ENCODE measurements at places on chromosomes 5 and 9.

- DNase-seq = no peak
Measured at GRCh38 chr5:160129841-160130240, 10.6 kb upstream of the PWWP2A start.

DNA sequence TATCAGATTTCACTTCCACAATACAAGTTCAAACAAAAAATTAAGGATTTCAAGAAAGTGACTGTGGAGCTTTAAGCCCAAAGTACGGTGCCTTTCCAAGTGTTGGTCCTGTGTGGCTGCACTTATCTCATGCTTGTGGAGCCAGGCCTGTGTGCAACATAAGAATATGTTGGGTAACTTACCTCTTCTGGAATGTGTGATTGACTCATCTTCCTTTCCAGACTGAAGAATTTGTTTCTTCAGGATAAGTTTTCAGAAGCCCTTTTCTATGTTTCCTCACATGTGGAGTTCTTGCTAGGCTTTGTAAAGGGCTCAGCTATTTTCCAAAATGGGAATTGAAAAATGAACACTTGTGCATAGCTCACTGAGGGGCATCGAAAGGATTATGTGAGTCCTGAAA, 485.1 kb upstream of the PAPPA start:
- DNase-seq = peak; percentile 59

DNA sequence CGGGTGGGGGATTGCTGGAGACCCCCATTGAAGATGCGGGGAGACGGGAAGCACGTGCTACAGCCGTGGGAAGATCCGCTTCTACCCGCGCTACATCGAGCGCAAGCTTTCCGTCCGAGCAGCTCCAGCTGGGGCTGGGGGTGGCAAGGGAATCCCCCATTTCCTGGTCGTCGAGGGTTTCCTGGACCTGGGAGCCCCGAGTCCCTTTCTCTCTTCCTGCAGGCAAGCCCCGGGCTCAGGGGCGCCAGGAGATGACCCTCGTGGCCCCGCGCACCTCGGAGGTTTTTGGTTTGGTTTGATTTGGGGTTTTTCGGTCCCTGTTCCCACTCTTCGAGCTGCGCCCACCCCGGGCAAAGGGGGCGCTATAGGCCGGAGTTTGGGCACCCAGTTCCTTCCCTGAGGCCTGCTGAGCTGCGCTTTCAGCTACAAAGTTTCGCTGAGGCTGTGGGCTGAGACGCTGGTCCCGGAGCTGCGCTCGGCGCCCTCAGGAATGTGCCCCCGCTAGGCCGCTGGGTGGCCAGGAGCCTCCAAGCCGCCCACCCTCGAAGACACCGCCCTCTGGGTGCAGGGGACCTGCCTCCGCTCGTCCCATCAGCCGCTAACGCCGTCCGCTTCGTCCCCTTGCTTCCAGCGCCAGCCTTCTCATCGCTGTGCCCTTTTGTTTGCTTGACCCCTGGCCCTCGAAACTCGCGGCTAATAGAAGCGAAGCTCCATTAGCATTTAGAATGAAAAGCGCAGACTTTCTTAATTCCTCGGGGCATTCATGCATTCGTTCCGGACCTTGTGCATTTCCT, 2.9 kb downstream of the NR4A3 start:
- no peak for DNase-seq

DNA sequence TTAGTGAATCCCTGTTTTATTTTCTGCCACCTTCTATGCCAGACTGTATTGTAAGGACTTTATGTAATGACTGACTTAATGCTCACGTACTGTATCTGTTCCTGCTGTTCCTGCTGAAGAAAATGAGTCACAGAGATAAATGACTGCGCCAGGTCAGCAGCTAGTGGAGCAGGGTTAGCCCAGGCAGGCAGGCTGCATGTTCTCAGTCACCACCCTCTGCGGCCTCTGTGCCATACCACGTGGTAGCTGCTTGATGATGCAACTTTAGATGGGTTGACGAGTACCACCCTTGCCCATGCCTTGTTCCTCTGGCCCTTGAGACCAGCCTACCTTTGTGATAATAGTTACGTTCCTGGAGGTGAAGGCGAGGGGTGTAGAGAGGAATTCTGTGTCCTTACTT, 161.9 kb downstream of the TRIO start:
- peak; percentile 63 for DNase-seq

DNA sequence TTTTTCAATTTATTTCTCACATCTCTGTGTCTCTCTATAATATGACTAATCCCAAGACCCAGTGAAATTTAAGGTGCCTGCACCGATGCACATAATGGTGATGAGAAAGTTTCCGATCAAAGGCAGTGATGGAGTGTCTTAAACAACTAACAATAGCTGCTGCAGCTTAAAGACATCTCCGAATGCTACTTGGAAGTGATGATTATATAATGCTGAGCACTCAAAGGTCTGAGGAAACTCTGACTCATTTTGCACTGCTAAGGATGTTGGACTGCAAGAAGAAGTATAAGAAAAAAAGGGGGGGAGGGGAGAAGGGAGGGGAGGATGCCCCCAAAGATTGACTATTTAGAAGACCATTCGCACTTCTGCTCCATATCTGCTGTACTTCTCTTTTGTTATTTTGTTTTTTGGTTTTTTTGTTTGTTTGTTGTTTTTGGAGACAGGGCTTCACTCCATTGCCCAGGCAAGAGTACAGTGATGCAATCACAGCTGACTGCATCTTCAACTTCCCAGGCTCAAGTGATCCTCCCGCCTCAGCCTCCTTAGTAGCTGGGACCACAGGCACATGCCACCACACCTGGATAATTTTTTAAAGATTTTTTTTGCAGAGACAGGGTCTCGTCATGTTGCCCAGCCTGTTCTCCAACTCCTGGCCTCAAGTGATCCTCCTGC, 192.2 kb downstream of the HSD17B3 start:
- no peak for DNase-seq

Measured in AG04450 (cell line).